ENCODE measurements at places on chromosomes 7 and 10.

GRCh38 chr10:14603534-14604102 lies 171.1 kb downstream of the FAM107B start:
- DNase-seq = no peak

DNA sequence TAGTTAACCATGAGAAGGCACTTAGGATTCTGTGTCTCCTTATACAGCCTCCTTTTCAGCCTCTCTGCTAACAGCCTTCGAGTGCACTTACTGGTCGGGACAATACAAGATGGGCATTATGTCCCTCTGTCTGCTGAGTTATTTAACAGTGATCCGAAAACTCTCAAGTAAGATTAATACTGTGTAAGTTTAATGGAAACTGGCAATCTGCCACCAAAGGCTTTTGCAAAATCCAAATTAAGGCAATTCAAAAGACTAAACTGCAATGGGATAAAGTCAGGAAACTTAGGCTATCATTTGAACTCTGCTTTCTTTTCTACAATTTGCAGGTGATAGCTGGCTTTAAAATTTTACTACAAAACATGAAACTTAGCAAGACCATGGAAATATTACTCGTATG lies 477.8 kb downstream of the TFEC start:
- DNase-seq = no peak

DNA sequence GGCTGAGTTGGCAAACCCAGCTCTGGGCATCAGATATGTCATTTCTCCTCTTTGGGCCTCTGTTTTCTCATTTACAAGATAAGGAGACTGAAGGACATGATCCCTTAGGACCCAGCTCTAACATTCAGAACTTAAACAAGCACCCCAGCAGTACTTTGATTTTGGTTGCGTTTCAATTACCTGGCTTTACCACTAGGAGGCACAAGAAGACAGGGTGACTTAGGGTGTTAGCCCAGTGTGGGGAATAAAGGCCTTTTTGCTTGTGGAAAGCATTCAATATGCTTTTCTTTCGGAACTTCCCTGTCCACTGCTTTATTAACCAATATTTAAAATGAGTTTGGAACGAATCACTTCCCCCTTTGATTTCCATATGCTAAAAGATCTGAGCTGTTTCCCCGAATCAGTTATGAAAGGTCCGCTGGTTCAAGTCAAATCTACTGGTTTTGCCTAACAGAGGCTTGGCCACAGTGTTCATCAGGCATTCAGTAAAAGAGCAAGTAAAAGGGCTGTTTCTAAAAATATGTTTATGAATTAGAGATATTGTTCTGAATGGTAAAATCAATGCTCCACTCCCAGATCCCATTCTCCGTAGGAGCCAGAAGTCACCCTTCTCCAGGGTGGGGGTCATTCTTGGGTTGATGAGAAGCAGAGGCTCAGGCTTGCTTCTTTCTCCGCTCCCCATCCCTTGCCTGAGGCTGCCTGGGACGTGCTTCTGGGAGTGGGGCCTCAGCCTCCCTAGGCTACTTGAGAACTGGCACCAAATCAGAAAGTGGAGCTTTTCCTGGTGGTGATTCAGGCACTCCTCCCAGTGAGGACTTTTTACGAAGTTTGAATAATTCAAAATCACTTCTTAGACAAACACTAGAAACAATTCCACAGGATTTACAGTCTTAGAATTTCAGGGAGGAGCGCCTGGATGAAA lies 105.5 kb downstream of the MYOF start:
- DNase-seq = peak; percentile 11

DNA sequence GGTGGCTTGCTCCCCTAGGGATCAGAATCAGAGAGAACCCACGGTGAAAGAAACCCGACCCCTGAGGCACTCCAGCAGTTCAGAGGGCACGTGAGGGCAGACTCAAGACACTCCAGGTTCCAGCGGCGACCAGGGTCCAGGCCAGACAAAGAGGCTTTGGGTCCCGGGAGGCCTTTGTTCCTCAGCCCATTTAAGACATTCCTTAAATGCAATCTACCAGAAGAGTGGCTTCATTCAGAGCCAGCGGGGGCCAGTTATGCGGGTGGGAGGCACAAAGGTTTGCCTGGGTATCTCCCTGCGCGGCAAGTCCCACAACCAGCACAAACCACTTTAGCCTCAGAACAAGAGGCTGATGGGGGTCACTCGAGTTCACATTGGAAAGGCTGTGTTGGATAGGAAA lies 53.6 kb downstream of the AFAP1L2 start:
- DNase-seq = no peak

- DNase-seq = no peak
Observed at GRCh38 chr10:17175551-17175950, 25.9 kb downstream of the TRDMT1 start.

DNA sequence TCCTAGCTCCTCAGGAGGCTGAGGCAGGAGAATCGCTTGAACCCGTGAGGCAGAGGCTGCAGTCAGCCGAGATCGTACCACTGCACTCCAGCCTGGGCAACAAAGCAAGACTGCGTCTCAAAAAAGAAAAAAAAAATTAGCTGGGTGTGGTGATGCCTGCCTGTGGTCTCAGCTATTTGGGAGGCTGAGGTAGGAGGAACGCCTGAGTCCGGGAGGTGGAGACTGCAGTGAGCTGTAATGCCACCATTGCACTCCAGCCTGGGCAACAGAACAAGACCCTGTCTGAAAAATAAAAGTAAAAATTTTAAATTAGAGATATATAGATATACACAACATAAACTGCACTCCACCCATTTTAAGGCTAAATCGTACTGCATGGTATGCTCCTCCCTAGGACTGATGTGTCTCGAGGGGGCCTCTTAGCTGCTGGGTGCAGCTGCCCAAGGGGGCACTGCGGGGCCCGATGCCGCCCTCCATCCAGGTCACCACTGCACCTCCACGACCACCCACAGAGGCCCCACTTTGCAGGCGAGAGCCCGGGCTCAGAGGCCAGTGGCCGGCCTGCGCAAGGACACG lies 40.9 kb upstream of the FOXK1 start:
- DNase-seq = no peak

GRCh38 chr7:101138213-101138870 lies 11.4 kb downstream of the SERPINE1 start:
- DNase-seq = peak; percentile 84

GRCh38 chr7:106979551-106980357 lies 64.8 kb upstream of the PRKAR2B start:
- DNase-seq = no peak

DNA sequence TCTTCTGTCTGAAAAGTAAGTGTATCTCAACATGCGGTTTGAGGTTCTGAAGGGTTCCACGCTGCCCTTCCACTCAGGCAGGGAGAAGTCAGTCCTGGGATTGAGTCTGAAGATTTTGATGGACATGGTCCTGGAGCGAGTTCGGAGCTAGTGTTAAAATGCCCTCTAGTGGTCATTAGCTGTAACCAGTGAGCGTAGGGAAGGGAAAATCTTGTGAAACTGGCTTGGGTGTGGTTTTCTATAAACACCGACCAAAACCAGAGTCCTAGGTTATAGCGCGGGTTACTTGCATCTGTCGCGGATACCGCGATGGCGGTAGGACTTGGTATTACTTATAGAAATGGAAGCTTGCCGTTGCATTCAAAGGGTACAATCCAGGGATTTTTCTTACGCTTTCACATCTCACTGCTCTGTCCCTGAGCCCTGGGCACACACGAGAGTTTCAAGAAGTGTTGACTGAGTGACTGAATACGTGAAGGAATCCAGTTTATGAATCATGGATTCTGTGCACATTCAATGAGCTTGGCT lies 348.2 kb upstream of the C7orf33 start:
- no peak for DNase-seq

- no peak for DNase-seq
Observed at GRCh38 chr10:69182005-69182404, 2.0 kb downstream of the SUPV3L1 start.

GRCh38 chr10:49373361-49373760 lies 22.5 kb downstream of the DRGX start:
- no peak for DNase-seq

GRCh38 chr10:101783736-101784118 lies 481 bp upstream of the NPM3 start:
- DNase-seq = no peak

DNA sequence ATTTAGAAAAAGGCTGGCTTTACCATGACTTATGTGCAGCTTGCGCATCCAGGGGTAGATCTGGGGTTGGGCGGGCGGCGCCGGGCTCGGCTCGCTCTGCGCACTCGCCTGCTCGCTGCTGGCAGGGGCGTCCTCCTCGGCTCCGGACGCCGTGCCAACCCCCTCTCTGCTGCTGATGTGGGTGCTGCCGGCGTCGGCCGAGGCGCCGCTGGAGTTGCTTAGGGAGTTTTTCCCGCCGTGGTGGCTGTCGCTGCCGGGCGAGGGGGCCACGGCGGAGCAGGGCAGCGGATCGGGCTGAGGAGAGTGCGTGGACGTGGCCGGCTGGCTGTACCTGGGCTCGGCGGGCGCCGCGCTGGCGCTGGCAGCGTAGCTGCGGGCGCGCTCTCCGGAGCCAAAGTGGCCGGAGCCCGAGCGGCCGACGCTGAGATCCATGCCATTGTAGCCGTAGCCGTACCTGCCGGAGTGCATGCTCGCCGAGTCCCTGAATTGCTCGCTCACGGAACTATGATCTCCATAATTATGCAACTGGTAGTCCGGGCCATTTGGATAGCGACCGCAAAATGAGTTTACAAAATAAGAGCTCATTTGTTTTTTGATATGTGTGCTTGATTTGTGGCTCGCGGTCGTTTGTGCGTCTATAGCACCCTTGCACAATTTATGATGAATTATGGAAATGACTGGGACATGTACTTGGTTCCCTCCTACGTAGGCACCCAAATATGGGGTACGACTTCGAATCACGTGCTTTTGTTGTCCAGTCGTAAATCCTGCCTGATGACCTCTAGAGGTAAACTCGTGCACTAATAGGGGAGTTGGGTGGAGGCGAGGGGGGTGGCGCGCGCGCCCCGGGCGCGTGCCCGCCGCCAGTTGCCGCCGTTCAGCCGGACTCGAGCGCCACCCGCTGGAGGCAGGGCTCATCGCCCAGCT lies at the start of gene HOXA5:
Gene HOXA5, minus strand, starts transcription at position 659 of the 927 bp plus-strand sequence. Its CDS starts 74 bp downstream, at position 585.
- no peak for DNase-seq

- DNase-seq = no peak
Observed at GRCh38 chr7:96236198-96237039, 85.5 kb downstream of the SLC25A13 start.

DNA sequence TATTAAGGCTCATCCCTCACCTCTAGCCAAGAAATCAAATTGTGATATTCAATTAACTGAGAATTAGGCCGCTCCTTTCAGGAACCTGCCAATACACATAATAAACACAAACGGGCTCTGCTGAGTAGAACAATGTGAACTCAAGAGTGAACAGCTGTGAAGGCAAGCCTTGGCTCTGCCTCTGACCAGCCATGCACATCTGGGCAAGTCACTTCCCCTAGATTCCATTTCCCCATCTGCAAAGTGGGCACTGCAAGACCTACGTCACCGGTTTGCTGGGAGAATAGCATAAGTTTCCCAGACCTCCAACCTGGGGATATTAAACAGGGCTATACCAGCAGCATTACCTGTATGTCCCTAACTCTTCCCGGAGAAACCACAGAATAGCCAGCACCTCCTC lies 355.2 kb downstream of the TNS3 start:
- no peak for DNase-seq

DNA sequence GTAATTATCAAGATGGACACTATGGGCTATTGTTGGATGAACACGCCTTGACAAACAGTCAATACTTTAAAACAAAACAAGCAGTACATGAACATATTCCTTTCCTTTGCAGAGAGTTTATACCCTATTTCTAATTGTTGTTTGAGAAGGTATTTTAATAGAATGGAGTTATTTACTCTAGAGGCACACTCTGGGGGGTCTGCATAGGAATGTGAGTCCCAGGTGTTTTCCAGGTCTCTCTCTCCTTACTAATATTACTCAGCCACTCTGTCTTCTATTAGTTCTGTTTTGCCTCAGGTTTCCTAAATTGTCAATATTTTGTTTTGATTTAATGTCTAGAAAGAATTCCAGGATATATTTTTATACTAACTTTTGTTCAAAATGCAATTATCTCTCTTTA lies 1091.4 kb downstream of the CNTNAP2 start:
- DNase-seq = no peak

GRCh38 chr10:9211228-9211627 lies 1156.7 kb downstream of the GATA3 start:
- no peak for DNase-seq

DNA sequence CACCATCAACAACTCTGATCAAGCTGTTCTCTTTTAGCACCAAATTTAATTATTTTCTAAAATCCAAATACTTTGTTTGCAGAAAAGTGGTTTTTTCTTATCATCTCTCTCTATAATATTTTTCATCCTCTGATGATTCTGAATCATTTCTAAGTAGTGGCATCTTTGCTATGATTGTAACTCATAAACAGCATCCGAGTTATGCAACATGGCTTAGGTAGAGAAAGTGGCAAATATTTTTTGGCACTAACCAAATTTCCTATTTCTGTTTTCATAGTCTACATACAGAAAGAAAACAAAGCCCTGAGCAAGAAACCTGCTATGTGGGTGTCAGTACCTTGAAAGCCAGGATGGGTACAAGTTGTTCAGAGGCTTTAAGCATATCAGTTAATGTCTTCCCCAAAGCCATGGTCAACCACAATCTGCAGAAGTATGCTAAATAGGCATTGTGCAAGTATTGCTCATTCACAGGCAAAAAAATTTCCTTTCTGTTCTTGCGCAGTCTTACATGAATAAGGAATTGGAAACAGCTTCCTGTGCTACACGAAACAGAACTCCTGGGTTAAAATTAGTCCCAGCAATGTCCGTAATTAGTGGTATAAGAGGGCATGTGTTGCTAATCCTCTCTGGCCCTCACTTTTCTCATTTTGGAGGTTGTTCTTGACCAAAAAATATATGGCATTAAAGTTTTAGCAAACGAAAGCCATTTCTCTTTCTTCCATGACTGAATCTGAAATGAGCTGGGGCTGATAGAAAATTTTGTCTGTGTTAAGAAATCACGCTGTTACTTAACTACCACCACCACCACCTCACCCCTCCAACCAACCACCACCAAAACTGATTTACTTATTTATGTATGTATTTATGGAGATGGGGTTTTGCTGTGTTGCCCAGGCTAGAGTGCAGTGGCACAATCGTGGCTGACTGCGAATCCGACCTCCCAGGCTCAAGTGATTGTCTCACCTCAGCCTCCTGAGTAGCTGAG lies 325.6 kb upstream of the MAGI2 start:
- no peak for DNase-seq

DNA sequence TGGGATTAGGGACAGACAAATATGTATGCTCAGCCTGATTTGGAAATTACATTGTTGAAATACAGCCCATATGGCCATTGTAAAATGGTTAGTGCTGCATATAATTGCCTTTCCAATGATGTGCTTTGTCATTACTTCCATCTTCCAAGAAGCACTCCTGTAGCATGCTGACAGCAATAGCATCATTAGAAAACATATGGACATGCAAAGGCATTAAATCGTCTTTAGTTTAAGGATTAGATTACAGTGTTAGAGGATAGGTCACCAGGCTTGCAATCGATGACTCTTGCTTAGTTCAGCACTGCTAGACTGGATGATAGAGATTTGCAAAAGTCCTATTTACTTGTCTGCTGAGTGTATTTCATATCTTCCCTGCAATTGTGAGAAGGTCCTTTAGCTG lies 17.4 kb downstream of the AUTS2 start:
- DNase-seq = no peak

Data from activated T-cell treated with anti-CD3 and anti-CD28 coated beads, Interleukin-2, amount 50 U/mL, for 4 hours (primary cell).